ENCODE measurements at places on chromosomes 13 and 19.

- DNase-seq = no peak
These were observed 73.4 kb downstream of the SOX1 start for GRCh38 chr13:112140366-112140765.

GRCh38 chr13:39051157-39051556, 12.9 kb downstream of the NHLRC3 start:
- peak; percentile 31 for DNase-seq

GRCh38 chr13:81757348-81757970, 1416.5 kb upstream of the SPRY2 start:
- DNase-seq = no peak

GRCh38 chr13:99484473-99484872, 16.8 kb upstream of the TM9SF2 start:
- DNase-seq = peak; percentile 33

- DNase-seq = no peak
These were observed 6.6 kb downstream of the CERS4 start for GRCh38 chr19:8215783-8216182.

DNA sequence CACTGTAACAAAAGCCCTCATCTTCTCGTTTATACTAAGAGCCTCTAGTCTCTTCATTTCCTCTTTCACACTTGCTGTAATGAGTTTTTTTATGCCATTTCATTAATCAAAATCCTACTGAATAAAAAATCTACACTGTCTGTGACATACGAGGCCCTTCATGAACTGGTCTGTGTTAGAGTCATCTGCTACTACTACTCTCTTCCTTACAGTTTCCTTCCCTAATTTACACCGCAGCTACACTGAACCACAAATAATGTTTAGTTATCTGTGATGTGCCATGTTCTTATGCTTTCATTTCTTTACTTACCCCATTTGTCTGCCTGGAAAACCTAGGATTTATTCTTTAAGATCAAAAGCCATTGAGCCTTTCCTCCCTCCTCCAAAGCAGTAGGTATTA, 16.0 kb downstream of the UFM1 start:
- no peak for DNase-seq

DNA sequence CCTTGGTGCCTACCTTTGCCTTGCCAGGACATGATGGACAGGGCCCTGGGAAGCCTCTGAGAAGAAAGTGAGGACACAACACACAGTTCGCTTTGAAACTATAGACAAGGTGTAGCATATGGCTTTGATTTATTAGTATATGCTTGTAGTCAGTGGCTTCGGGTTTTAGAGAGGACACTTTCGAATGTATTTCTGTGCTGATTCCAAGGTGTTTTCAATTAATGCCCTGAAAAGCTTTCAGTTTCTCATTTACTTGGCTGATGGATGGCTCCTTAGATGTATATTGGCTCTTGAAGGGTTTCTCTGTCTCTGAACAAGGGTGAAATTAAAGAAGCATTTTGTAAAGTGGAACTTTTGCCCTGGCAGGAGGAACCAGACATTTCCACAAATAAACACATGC, 106.9 kb downstream of the POSTN start:
- no peak for DNase-seq

DNA sequence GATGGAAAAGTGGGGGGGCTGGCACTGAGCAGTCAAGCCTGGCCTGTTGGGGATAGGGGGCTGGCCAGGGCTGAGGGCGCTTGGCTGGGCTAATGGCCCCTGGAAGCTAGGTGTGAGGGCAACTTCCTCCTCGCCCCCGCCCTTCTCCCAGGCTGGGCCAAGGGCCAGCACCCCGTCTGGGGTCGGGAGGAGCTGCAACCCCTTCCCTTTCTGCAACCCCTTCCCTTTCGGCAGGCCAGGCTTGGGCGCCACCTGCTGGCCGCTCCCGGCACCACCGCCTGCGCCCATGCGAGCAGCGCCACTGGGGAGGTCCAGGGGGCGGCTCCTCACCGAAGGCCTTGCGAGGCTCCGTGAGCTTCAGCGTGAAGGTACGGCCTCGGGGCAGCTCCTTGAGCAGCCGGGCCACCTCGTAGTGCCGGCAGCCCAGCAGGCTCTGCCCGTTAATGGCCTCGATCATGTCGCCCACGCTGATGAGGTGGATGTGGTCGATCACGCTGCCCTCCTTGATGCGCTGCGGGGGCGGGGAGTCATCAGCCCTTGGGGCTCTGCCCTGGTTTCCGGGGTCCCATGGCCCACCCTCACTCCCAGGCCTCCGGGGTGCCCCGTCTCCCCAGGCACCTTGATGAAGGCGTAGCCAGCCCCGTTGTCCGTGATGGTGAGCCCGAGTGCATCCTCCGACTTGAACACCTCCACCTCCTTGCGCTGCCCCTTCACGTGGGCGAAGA, 5.0 kb upstream of the PTGER1 start:
- peak; percentile 81 for DNase-seq

- DNase-seq = no peak
These were observed 823.9 kb upstream of the SLITRK1 start for GRCh38 chr13:84705982-84706710.

DNA sequence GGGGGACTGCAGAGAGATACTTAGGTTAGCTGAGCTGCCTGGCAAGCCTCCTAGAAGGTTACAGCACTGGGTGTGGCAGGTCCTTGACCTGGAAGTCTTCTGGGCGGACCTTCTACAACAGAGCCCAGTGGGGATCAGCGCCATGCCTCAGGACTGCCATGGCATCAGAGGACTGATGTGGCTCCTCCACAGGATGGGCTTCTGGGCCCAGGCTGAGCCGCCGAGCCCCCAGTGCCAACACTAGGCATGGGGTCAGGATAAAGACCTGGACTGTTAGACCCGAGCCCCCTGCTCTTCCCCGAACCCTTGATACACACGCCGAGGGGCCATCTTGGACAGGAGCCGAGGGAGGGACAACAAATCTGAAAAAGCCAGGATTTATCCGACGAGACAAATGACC, 64.0 kb upstream of the SOX21 start:
- no peak for DNase-seq

GRCh38 chr13:91661692-91662490, 263.5 kb downstream of the GPC5 start:
- DNase-seq = no peak

- no peak for DNase-seq
These were observed 18.7 kb downstream of the PAF1 start for GRCh38 chr19:39372047-39372802.

DNA sequence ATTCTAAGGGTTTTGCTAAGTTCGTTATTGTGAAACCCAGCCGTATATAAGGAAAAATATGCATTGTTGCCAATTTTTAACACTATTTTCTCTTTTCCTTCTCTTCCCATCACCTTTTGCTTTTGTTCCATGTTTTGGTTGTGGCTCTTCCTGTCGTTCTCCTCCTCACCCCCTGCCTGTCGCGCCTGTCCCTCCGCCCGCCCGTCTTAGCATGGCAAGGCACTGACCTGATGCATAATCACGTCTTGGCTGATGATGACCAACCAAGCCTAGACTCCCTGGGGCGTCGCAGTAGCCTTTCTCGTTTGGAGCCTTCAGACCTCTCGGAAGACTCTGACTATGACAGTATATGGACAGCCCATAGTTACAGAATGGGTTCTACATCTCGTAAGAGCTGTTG, 28.5 kb upstream of the TEX29 start:
- DNase-seq = no peak

GRCh38 chr19:49497047-49497788, 984 bp downstream of the RPS11 start:
- DNase-seq = peak; percentile 84

DNA sequence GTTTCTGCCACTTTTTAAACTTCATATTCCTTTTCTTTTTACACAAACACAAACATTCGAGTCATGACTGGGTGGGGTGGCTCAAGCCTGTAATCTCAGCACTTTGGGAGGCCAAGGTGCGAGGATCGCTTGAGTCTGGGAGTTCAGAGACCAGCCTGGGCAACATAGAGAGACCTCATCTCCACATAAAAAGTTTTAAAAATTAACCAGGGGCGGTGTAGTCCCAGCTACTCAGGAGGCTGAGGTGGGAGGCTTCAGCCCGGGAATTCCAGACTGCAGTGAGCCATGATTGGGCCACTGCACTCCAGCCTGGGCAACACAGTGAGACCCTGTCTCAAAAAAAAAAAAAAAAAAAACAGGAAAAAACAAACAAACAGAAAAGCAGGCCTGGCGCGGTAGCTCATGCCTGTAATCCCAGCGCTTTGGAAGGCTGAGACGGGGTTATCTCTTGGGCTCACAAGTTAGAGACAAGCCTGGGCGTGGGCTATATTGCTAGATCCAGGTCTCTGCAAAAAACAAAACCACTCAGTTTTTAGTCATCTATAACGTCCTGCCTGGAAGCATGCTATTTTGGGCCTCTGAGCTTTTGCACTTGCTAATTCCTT, 583 bp upstream of the BAX start:
- DNase-seq = no peak

DNA sequence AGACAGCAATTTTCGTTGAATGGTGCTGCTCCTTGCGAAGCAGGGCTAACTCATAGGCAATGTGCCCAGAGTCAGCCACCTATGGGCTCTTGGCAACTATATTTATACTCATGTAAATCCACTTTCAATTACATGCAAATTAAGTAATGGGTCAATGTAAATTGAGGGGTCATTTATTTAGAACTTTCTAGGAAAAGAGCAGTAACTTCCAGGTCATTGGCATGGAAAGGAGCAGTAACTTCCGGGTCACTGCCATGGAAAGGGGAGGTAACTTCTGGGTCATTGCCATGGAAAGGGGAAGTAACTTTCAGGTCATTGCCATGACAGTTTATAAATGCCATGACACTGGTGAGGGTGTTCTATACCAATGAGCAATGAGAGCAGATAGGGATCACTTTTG, 11.6 kb downstream of the KLK4 start:
- DNase-seq = no peak
